SJCRH30 (cell line): ENCODE measurements at places on chromosomes 3 and 15. TPM values are rescaled to one million over a fixed set of nuclear protein-coding genes. Genes with fewer than 3 reads are reported as not detected.

ARGFX gene
- 1.1 and 1.2 TPM in 2 replicates for total RNA-seq

GRIP2 gene
- total RNA-seq = 0.57 and 0.96 TPM in 2 replicates

CCR8 gene
- not detected in 2 replicates for total RNA-seq

NAALADL2 gene
- 1.2 and 3.1 TPM in 2 replicates for total RNA-seq

MUSTN1 gene
- total RNA-seq = 35.7 and 38.6 TPM in 2 replicates

VPS18 gene
- 16.6 and 17.3 TPM in 2 replicates for total RNA-seq

DUOXA2 gene
- not detected in 2 replicates for total RNA-seq

MNS1 gene
- 8.2 and 10.6 TPM in 2 replicates for total RNA-seq

NLGN1 gene
- 15.6 and 20.7 TPM in 2 replicates for total RNA-seq

TRIM42 gene
- not detected in 2 replicates for total RNA-seq

GOLGA8T gene
- not detected in 2 replicates for total RNA-seq

CCK gene
- total RNA-seq = not detected in 2 replicates
